ENCODE measurements at places on chromosomes 4 and X.

- DNase-seq, result no peak
Observed at GRCh38 chr4:99633772-99634171, 23.9 kb downstream of the C4orf54 start.

GRCh38 chr4:175035905-175036304 lies 117.7 kb downstream of the ADAM29 start:
- no peak for DNase-seq

GRCh38 chr4:173514641-173515217 lies 15.3 kb downstream of the HAND2 start:
- no peak for DNase-seq

DNA sequence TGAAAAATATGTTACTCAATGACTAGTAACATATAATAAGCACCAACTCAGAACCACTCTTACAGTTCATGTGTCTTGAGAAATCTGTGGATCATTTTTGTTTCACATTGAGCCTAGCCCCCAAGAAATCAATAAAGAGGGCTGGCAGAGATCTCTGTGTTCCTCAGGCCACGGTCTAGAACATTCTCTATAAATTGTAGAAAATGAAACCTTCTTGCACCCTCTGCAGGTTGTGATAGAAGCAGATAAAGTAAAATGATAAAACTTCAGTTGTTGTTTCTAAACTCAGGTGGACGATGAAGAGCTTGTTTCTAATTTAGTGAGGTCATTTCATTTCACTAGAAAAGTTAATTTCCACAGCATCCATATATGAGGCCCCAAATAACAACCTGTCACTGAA lies 182.7 kb downstream of the KIT start:
- DNase-seq, result no peak

DNA sequence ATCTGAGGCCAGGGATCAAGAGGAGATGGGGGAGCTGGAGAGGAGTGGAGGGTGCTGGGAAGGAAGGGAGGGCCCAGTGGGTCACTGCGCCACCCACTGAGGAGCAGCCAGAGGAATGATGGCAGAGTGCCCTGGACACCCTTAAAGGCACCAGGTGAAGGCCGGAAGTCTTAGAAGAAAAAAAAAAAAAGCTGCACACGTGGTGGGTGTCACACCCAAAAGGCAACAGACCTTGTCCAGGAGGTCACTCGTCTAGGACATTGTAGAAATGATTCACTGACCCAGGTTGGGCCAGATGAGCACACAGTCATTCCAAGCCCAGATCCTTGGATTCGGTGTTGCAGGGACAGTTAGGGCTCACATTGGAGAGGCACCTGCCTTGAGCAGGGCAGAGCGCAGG lies 93.5 kb upstream of the TRIM2 start:
- DNase-seq, result no peak

GRCh38 chr4:56783986-56784385 lies 37.5 kb downstream of the SPINK2 start:
- DNase-seq, result no peak

GRCh38 chr4:130419211-130419975 lies 1323.4 kb downstream of the C4orf33 start:
- DNase-seq, result no peak

DNA sequence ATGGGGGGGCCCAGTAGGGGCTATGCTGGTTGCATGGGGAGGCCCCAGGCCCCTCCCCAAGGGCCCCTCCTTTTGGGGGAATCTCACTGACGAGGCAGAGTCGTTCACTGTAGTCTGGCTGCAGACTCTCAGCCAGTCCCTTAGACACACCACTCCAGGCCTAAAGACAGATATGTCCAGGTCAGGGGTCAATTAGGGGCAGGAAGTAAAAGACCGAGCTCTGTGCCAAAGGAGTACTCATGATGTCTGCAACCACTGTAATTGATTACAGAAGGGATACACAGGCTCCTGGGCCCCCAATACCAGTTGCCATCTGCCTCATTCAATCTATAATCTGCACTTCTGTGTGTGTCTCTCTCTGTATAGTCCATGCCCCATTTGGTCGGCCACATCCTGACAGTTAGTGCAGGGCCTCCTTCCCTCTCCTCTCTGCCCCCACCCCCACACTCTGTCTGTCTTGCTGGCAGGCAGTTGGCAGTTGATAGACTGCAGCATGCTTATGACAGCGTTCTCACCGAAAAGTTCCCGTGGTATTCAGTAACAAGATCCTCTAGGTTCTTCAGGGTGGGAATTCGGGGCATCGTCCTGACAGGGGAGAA lies 1.3 kb upstream of the CXorf65 start:
- DNase-seq, result no peak

DNA sequence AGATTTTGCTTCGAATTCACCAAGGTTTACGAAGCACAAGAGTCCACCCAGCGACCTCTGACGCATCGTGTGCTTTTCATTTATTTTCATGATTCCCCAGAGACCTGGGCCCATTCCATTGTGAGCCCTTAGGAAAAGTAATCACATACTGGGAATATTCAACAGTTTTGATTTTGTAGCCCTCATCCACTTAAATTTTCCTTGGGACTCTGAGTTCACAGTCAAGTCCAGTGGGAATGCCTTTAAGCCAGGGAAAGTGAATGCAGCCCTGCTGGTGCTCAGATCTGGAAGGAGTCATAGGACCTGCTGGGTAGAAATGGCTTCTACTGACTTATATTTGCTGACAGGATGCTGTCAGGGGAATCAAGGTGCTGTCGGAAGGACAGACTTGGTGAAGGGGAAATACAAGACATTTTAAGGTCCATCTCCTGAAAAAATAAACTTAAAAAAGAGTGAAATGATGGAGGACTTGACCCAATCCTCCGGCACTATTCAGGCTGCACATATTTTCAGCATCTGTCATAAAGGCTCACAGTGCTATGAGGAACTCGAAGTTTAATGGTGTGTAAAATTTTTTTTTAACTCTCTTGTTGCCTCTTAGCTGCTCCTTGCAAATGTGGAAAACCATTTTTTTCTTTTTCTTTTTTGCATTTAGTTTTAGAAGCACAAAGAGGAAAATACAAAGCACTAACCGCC lies 204.9 kb downstream of the MID1 start:
- no peak for DNase-seq

- DNase-seq, result no peak
Observed at GRCh38 chr4:107619731-107620130, 100.3 kb downstream of the PAPSS1 start.

- DNase-seq, result no peak
Observed at GRCh38 chr4:81573840-81574239, 102.1 kb upstream of the RASGEF1B start.

- no peak for DNase-seq
Observed at GRCh38 chrX:153065389-153065788, 6.9 kb upstream of the PNMA6A start.

DNA sequence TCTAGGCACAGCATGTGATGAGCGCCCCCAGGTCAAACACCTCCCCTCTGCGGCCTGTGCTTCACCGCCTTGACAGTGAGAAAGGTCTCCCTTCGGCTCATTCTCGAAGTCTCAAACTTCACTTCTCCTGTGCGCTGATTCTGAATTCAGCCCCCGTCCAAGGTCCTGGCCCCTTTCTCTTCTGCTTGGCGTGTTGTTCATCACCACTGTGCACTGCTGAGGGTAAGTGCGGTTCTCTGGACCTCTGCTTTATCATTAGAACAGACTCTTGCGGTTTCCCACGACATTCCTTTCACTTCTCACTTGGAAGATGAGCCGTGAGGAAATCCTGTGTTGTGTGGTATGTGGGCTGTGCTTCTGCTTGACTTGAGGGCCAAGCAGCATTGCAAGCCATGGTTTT lies 11.9 kb downstream of the HTT-AS start:
- no peak for DNase-seq

DNA sequence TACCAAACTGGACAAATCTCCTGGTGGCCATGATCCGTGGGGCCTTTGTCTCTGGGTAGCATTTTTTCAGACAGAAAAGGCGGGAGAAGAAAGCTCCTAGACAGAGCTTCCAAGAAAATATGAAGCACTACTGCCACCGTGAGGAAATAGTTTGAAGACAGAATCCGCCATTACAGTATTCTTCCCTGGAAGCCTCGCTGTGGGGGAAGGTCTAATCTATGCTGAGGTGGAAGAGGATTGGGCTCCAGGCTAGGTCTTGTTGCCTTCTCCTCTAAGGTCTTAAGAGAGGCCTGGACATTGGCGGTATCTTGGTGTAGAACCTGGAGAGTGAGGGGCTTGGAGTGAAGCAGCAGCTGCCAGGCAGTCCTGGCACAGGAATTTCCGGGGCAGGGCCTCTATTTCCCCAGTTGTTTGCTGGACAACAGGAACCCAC lies 218.9 kb downstream of the OR13H1 start:
- DNase-seq, result no peak

GRCh38 chr4:172962564-172963353 lies 205.9 kb upstream of the GALNT7 start:
- no peak for DNase-seq

DNA sequence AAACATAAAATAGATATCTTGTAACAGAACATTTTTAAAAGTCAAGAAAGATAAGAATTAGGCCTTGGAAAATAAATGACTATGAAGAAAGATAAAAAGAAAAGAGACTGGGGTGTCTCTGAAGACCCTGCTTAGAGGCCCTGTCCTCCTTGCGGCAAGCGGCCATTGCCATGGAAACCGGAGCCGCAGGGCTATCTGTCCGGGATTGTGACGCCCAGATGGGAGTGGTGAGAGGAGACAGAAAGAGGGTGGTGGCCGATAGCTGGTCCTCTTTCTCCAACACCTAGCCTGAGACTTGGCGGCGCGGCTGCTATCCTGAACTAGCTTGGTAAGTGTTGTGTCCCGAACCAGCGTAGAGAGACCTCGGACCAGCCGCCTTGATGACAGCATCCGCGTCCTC lies at the start of gene DUSP21:
Gene DUSP21, plus strand, starts transcription at position 269 of the 400 bp plus-strand sequence. Its CDS starts 112 bp downstream, at position 381.
- DNase-seq, result no peak

DNA sequence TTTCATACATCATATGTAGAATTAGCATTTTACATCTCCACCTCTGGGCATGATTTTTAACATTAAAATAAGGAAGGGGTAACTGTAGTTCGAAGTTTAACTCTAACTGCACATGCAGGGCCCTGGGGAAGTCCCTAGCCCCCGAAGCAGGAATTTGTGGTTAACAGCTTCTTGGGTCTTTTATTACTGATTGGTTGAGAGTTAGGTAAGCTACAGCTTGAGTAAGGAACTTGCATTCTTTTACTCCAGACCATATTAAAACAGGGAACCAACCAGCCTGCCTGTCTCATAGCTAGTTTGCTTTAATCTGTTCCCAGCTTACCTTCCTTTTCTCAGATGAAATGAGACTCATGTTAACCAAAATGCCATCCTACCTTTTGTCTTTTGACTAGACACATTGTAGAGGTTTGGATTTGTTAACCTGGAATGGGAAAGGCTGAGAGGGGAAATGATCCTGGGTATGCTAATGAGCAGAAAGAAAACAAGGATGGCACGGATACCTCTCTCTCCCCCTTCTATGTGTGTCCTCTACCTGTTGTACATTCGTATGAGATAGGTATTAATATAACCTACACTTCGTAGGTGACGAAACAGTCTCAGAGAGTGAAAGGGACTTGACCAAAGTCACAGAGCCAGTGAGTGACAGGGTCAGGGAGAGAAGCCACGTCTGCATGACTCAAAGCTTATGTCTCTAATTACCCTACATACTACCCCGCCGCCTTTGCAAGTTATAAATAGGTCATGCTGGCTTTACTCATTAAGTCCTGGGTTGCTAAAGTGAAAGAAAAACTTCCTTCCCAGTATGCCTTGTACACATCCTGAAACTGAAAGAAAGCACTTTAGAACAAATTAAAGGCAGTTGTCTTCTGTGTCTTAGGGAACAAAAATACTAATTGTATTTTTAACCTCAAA lies 119.5 kb upstream of the AFF2 start:
- no peak for DNase-seq

GRCh38 chrX:30865015-30865414 lies 24.0 kb downstream of the TAB3 start:
- no peak for DNase-seq

GRCh38 chr4:38944440-38944839 lies 76.8 kb downstream of the FAM114A1 start:
- DNase-seq, result no peak

DNA sequence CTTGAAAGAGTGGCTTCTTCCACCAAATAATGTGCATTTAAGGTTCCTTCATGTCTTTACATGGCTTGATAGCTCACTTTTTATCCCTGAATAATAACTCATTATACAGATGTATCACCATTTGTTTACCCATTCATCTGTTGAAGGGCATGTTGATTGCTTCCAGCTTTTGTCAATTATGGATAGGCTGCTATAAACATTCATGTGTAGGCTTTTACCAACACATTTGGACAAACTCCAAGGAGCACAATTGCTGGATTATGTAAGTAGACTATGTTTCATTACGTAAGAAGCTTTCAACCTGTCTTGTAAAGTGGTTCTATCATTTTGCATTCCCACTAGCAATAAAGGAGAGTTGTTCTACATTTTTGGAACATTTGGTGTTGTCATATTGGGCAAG lies 2637.0 kb downstream of the PCDH7 start:
- no peak for DNase-seq

DNA sequence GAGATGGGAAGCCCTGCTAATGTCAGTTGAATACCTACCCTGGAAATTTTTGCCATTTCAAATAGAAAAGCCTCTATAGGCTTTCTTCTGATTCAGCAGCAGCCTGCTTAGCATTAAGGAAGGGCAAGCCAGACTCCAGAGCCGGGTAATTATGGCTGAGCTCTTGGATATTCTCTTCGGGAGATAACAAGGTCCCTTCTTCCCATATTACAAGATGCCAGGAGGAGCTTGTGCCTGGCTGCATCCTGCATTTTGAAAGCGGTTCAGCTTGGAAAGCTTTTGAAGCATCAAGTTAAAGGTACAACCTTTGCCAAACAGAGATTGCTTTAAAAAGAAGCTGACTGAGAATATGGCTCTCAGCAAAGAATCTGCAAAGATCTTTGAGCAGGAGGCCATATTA lies 399.6 kb upstream of the RPS6KA3 start:
- no peak for DNase-seq

DNA sequence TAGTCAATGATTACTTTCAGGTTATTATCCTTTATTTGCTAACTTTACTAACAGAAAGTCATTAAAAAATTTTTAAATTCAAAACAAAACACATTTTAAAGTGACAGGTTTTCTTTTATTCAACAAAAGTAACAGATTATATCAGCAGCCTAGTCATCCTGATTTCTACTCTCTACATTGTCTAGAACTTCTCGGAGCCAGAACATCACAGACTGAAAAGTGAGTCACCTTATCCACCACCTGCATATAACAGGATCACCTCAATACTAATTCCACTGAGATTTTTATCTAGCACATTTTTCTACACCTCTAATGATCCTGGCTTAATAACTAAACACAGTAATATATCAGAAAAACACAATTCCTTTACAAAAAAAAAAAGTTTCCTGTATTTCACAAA lies 47.9 kb upstream of the SMARCAD1 start:
- no peak for DNase-seq

DNA sequence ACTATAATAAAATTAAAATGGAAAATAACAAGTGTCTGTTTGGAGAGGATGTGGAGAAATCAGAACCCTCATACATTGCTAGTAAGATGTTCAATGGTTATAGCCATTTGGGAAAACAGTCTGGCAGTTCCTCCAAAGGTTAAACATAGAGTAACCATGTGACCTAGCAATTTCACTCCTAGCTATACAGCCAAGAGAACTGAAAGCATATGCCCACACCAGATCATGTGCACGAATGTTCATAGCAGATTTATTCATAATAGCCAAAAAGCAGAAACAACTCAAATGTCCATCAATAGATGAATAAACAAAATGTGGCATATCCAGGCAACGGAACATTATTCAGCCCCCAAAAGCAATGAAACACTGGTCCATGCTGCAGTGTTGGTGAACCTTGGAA lies 9.4 kb upstream of the CCNQ start:
- DNase-seq, result no peak
